ENCODE measurements at places on chromosomes 2 and 18.

DNA sequence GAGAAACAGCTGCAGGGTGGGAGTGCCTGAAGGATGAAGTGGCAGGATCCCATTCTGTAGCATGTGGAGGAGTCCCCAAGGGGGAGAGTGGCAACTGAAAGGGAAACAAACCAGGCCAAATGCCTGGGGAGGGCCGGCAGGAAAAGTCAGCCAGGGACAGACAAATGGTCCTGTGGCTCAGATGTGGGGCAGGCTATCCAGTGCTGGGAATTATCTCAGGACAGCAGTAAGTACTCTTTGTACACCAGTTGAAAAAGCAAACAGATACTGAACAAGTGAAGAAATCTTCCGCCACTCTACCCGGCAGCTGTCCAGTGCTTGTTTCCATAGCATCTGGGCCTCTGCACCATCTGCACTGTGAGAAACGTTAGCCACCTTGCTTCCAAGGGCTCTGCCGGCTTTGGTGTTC lies 408.9 kb downstream of the LRATD1 start:
- no peak for DNase-seq

DNA sequence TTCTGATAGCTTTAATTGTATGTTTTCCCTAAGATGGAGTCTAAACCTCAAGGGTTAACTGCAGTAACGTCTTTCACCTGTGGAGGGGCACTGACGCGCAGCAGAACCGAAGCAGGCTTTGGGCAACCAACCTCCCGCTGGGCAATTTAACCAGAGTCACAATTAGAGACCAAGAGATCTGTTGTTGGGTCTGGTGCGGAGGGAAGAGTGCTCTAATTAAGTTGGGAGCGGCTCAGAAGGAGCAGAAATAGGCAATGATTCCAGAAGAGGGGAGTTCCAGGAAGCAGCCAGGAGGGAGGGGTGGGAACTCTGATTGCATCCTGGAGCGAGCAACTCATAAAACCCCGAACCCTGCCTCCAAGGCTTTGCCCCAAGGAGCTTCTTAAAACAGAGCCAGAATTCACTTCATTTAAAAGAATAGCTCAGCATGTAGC lies 245.8 kb downstream of the PAX3 start:
- no peak for DNase-seq

DNA sequence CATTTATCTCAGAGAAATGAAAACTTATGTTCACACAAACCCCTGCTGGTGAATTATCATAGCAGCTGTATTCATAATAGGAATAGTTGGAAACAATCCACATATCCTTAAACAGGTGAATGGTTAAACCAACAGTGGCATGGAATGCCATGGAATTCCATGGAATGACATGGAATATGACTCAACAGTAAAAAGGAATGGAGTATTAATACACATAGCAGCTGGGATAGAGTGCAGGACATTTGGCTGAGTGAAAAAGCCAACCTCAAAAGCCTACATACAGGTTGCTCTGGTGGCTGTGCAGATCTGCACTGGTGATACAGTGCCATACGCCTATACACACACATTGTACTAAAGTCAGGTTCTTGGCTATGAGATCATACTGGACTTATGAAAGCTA lies 69.5 kb downstream of the FAM168B start:
- DNase-seq, result no peak

- no peak for DNase-seq
These were observed 929 bp upstream of the CREG2 start for GRCh38 chr2:101388232-101388631.

GRCh38 chr2:164840458-164840929 lies 1.1 kb downstream of the COBLL1 start:
- DNase-seq, result no peak

DNA sequence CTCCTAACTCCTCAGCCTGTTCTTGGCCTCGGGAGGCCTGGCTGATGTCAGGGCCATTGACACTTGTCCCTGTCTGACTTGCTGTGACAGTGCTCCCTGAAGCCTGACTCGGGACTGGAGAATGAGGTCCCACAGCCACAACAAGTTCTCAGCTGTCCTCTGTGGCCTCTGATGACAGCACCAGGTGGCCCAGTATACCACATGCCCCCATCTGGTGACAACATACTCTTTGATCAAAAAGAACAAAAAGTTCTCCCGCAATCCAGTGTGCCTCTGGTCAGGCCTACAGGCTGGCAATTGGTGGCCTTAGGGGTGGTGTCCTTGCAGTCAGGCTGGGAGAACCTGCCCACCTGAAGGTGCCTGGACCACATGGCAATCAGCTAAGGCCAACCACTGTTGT lies 102.6 kb downstream of the SEPTIN10 start:
- no peak for DNase-seq

DNA sequence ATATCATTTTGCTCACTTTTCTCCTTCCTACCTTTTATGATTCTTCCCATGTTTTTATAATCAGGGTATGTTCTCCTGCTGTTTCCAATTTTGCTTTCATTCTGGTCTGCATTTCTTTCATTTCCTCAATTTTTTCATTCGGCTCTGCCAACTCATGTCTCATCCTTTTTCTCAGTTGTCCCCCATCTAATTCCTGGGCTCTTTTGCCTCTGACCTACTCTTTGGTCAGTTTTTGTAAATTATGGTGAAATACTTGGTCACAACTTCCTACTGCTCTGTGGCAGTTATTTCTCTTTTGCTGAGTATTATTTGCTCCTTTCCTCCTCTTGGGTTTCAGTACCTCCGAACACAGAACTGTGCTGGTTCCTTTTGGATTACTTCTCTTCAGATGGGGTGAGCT lies 27.5 kb downstream of the MYO7B start:
- no peak for DNase-seq

GRCh38 chr2:233853353-233853752 lies 982 bp downstream of the HJURP start:
- no peak for DNase-seq

GRCh38 chr2:160039166-160039903 lies 23.1 kb downstream of the PLA2R1 start:
- DNase-seq, result no peak

- no peak for DNase-seq
These were observed 51.4 kb upstream of the SPAG16 start for GRCh38 chr2:213232649-213233437.

GRCh38 chr18:25883091-25883490 lies 207.3 kb downstream of the SS18 start:
- no peak for DNase-seq

DNA sequence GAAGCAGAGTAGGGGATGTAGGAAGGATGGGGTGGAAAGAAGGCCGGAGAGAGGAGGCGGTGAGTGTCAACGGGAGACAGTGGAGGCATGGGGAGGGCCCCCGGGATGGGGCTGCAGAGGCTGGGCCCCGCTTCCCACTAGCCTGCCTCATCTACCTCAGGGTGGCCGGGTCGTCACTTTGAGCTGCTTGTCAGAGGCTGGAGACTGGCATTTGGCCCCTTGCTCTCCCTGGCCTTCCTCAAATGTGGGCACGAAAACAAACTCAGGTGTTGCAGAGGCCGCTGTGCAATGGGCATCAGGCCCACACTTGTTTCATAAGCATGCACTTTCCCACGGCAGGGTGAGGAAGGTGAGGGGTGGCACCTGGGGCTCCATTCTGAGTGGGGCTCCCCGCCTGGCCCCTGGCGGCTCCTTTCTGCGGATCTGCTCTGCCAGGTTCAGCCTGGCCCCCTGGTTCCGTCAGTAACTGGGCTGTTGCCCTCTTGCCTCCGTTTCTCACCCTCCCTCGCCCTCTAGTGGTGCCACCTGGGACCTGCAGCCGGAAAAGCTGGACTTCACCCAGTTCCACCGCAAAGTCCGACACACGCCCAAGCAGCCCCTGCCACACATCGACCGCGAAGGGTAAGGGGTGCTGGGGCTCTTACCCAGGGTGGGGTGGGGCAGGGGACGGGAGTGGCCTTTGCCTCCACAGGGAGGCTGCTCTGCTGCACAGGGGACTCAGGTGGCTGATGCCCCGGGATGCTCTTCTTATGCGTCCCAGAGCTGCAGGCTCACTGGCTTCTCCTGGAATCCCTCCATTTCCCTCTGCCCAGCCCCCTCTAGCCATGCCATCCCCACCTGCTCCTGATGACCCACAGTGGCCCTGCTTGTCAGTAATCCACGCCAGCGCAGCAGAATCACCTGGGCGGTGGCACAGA lies 125.4 kb downstream of the CTIF start:
- peak; percentile 59 for DNase-seq

DNA sequence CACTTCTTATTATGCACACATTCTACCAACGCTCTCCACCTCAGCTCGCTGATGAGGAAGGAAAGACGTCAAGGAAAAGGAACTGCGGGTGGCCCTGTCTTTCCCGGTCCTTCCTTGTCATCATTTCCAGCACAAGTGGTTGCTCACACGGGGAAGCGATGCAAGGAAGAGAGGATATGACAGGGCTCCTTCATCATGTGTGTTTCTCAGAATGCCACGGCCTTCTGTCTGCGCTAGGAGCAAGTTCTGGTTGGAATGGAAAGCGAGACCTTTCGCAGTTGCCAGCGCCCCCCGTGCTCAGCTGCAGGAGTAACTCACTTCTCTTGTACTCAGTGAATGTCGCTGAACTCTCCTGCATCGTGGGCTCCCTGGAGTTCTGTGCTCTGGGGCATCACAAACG lies 191.8 kb upstream of the GLI2 start:
- no peak for DNase-seq

- DNase-seq, result no peak
These were observed 110.3 kb downstream of the PRPF40A start for GRCh38 chr2:152606941-152607340.

GRCh38 chr2:48471048-48471474 lies 58.9 kb upstream of the STON1 start:
- no peak for DNase-seq

DNA sequence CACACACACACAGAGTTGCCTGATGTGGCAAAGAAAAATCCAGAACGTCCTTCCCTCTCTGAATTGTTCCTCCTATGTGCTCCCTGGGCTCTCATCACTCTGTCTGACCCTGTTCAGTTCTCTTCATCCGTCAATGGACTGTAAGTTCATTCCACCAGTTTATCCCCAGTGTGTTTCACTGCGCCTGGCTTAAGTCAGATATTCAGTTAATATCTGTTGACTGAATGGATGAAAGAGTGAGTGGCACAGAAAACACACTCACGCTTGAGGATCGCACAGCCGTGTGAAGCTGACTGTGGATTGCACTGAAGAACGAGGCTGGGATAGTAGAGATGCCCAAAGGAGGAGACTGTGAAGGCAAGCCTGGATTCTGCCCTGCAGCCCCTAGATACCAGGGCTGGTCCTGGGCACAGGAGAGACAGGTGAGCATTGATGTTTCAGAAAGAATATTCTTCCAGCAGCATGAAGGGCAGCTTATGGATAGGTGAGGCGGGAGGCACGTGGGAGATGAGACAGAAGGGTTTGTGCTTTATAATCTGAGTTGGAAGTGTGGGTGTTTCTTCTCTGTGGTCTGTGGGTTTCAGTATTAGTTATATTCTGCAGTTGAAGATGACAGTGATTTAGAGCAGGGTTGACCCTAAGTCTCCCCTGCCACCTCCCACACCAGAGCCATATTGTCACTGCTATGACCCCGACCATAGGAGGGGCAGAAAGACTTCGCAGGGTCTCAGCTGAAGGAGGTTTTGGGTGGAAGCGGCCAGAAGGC lies 129.9 kb downstream of the SOCS6 start:
- no peak for DNase-seq

- DNase-seq, result no peak
These were observed 20.1 kb upstream of the HTR2B start for GRCh38 chr2:231144896-231145295.

Data from stimulated activated CD4-positive, alpha-beta T cell treated with anti-CD3 and anti-CD28 coated beads, Interleukin-4, amount 100 ng/mL, for 48 hours (primary cell).